ENCODE measurements at places on chromosomes 2 and 18. TPM values are rescaled to one million over a fixed set of nuclear protein-coding genes. Genes with fewer than 3 reads are reported as not detected.

The TMEFF2 gene
- total RNA-seq = not detected

The ABCG5 gene
- not detected for total RNA-seq

The VSNL1 gene
- total RNA-seq = not detected

DNA sequence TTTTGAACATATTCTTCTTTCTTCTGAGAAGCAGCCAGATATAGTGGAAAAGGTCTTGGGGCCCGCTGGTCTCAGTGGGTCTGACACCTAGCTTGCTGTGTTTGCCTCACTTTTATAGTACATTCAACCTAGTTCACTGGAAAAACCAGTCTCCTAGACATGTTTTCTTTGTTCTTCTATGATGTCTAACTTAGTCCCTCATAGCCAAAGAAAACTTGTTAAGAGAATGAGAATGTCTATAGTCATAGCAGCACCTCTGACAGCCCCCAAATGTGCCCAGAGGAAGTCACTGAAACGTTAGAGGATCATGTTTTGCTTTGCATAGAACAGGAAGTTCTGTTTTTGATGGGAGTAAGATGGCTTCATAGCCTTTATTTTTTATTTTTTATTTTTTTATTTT is 40.3 kb downstream of the TNFRSF11A start:
- DNase-seq = no peak

DNA sequence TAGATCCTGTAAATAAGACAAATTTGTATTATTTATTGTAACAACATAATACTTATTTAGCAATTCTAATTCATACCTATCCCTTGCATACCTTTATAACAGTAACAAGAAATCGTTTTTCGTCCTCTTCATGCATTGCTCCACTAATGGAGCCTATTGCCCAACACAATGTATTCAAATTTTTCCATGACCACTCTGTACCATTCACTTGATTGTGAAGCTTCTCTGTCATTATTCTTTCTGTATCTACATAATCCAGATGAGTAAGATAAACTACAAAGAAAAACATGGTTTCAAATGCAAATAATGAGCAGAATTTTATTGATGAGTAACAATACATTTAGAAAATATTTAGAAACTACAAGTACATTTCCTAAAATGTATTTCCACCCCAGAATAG is 21.6 kb upstream of the USP34 start:
- no peak for DNase-seq

GRCh38 chr18:48666613-48667012 is 127.8 kb downstream of the CTIF start:
- no peak for DNase-seq

- DNase-seq = no peak
These were observed 28.7 kb downstream of the CCDC141 start for GRCh38 chr2:179021258-179021657.
